Skeletal muscle cell (primary cell): ENCODE measurements at places on chromosomes 2 and 18.

DNA sequence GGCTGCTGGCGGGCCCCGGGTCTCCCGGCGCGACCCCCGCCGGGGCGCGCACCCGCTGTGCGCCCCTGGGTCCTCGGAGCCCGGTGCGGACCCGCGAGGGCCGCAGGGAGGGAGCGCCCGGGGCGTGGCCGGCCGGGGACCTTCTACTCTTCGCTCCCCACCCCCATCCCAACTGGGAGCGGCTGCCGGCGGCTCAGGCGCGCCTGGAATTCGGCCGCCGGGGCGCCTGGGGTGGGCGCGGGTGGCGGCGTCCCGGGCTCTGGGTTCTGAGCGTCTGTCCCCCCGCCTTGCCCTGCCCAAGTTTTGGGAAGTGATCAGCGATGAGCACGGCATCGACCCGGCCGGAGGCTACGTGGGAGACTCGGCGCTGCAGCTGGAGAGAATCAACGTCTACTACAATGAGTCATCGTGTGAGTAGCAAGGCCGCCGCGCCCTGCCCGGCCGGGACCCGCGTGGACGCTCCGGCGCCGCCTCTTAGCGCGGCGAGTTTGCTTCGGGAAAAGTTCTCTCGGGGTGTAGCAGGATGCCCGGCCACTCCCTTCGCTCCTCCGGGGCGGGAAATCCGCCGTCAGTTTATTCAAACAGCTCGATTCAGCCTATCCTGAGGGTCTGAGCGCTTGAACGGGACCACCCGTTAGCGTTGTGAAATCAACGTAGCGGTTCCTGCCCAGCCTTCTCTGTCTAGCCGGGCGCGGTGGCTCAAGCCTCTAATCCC lies 502 bp downstream of the TUBB6 start:
- DNase-seq = peak; percentile 62

- DNase-seq = no peak
Observed at GRCh38 chr2:136081582-136082210, 36.3 kb downstream of the CXCR4 start.

- DNase-seq = no peak
Observed at GRCh38 chr18:7568426-7568825, 1.3 kb downstream of the PTPRM start.

GRCh38 chr2:119149611-119150010 lies 8.9 kb downstream of the C1QL2 start:
- DNase-seq = no peak

GRCh38 chr2:46229134-46230063 lies 67.8 kb upstream of the EPAS1 start:
- peak; percentile 35 for DNase-seq

DNA sequence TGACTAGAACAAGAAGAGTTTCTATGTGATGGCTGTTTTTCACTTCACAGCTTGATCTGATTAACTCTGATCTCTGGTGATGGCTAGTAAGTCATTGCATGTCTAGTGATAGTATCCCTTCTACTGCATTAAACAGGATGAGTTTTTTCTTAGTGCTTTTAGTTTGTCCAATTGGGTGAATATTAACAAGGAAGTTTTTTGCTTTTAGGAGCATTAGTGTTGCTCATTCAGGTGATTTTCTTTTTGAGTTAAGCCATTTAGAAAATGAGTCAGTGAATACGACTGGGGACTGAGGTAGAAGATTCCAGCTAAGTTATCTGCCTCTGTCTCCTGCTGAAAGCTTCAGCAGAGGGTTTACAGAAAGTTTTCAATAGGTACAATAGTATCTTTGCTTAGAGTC lies 306.7 kb downstream of the PIK3C3 start:
- no peak for DNase-seq

DNA sequence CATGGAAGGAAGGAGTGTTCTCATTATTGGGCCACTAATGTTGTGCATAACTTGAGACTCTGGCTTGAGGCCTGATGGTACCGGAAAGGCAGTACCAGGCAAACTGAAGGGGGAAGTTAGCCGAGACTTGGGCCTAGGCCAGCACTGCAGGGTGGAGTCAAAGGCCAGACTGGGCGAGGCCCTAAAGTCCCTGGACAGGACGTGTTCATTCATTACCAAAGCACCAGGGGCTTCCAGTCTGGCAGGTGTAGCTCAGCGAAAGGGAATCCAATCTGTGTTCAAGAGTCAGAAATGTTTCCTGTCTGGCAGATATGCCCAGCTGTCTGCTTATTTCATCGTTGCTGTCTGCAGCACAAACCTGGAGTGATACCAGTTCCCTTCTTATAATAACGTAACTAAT lies 4.7 kb upstream of the ITSN2 start:
- no peak for DNase-seq

DNA sequence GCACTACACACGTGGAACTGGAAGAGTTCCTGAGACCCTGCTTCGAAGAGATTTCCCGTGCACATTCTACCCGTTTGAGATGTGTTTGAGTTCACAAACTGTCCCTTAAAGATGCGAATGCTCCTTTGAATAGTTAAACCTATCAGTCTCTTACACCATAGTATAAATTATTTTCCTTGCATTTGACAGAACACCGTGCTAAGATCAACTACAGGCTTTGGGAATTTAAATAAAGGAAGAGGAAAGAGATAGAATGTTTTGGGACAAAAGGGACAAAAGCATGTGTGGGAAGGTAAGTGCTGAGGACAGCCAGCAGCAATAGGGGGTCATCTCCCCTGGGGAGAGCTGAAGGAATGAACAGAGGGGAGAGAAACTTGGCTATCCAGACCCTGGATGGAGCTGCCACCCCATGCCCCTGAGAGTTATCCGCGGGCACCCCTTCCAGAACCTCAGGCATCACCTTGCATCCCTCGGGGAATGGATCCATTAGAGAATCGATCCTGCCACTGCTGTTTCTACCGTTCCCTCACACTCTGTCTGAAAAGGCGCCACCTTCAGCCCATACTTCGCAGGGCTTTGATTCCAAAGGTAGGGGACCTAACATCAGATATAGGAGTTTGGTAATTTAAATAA lies 888 bp upstream of the ADCY3 start:
- no peak for DNase-seq

- no peak for DNase-seq
Observed at GRCh38 chr18:56284319-56284718, 354.1 kb downstream of the TXNL1 start.

GRCh38 chr18:36672437-36673344 lies 156.1 kb downstream of the TPGS2 start:
- DNase-seq = no peak

DNA sequence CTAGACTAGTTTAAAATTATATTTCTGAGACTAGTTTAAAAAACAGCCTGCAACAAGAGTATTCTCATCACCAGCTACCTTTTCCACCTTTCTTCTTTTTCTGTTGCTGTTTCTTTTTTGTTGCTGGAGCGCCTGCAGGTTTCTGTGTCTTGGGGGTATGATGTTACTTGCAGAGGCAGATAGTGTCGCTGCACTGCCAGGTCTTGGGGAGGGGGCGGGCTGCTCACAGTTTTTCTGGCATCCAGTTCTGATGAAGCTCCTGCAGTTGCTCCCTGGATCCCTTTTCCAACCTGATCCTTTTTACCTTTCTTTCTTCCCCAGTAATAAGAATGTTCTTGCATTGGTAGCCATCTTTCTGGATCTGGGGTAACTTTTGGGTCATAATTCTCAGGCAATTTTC lies 8.0 kb upstream of the C18orf32 start:
- DNase-seq = no peak
